ENCODE measurements at places on chromosomes 5 and 9.

DNA sequence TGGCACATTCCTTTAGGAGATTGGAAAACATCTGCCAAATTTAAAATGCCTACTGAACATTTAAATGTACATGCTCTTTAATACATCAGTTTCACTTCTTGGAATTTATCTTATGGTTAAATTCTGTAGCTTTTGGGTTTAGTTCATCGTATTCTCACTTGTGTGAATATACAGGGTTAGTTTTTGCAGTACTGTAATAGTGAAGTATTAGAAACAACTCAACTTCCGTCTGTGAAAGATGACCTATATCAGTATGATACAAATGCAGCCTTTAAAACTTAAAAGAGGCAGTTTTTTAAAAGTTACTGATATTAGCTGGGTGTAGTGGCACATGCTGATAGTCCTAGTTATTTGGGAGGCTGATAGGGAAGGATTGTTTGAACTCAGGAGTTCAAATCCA is 57.2 kb downstream of the CDC42SE2 start:
- no peak for DNase-seq
- H3K27ac ChIP-seq, result peak overlapping the region; percentile 51
- H3K36me3 ChIP-seq, result peaks cover 57% of the 10 kb centered on the region
- H3K27me3 ChIP-seq, result no peaks in the 10 kb centered on the region
- peaks cover 70% of the 10 kb centered on the region for H3K4me1 ChIP-seq

GRCh38 chr9:119257592-119257991 is 111.6 kb downstream of the BRINP1 start:
- no peaks in the 10 kb centered on the region for H3K36me3 ChIP-seq
- no peak for DNase-seq
- H3K4me1 ChIP-seq, result no peaks in the 10 kb centered on the region
- no peak overlapping the region for H3K4me3 ChIP-seq

DNA sequence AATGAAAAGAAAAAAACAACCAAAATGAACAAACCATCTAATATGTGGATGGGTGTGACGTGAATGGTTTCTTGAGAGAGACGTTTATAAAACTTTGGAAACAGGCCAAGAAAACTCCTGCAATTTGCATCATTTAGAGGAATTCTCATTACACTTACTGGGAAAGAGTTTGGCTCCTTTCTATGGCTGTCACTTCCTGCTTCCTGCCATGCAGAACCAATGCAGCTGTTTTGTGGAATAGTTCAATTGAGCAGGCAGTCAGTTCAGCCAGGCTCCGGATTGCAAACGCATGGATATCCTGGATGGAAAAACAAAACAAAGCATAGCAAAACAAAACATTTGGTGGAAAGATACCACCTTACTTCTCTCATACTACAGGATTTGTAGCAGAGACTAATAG is 36.6 kb downstream of the FAM114A2 start:
- no peak for DNase-seq
- H3K4me1 ChIP-seq, result no peaks in the 10 kb centered on the region
- H3K27ac ChIP-seq, result no peak overlapping the region
- no peak overlapping the region for H3K4me3 ChIP-seq

GRCh38 chr5:122705851-122706250 is 69.0 kb upstream of the SNX2 start:
- H3K36me3 ChIP-seq, result no peaks in the 10 kb centered on the region
- H3K27ac ChIP-seq, result no peak overlapping the region
- no peak for DNase-seq
- H3K4me1 ChIP-seq, result peaks cover 16% of the 10 kb centered on the region
- no peak overlapping the region for H3K4me3 ChIP-seq
- peaks cover 3% of the 10 kb centered on the region for H3K27me3 ChIP-seq

DNA sequence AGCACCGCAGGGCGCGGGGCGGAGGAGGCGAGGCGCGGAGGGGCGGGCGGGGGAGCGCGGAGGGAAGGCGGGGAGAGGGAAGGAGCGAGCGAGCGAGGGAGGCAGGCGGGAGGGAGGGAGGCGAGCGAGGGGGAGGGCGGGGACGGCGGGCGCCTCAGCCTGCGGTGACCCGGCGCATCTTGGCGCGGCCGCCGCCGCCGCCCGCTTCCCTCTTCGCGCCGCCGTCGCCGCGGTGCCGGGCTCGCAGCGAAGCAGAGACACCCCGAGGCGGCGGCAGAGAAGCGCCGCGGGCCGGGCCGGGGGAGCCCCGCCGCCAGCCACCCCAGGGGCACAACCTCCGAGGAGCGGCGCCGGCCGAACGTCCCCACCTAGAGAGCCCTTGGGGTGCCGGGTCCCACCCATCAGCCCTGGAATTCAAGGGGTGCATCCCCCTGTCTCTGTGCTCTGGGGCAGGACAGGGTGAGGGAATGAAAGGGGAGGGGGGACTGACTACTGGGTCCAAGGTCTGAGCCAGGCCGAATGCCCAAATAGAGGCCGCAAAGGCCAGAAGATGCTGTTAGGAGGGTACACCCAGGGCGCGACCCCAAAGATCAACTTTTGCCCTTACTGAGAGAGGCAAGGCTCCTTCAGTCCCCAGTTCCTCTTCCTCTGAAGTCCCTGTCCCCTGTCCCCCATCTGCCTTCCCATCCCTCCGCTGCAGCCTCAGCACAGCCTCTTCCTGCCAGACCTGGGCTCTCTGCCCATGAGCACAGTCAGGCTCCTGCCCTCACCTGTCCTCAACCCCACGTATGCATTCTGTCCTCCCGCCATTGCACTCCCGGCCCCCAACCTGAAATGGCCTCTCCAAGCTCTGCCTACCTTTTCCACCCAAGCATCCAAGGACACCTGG is at the start of gene ADAMTS2:
ADAMTS2 (minus strand) TSS at position 29 of the 889 bp plus-strand sequence. CDS start 133 bp downstream, outside the sequence.
- DNase-seq, result peak; percentile 7
- H3K4me3 ChIP-seq, result no peak within 1 kb of the TSS
- H3K27me3 ChIP-seq, result peaks cover 48% of the 10 kb centered on the region

DNA sequence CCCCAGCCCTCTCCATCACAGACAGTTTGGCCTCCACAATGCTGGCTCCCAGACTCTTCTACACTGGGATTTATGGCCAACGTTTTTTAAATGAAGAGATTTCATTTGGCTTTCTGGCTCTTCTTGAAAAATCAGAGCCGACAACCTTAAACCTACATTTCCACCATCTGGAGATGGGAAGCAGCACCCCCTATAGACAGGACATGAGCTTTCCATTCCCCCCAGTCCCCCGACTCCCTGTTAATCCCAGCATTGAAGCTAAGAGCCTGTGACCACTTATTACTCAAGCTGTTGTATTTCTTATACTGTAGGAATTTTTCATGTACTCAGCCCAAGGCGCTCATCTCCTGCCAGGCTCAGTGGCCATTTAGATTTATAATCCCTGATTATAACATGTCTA is 34.0 kb upstream of the AFAP1L1 start:
- H3K4me3 ChIP-seq, result no peak overlapping the region
- no peak overlapping the region for H3K27ac ChIP-seq
- DNase-seq, result no peak
- no peaks in the 10 kb centered on the region for H3K27me3 ChIP-seq
- H3K4me1 ChIP-seq, result peaks cover 22% of the 10 kb centered on the region

GRCh38 chr9:121826711-121827110 is 175.3 kb downstream of the DAB2IP start:
- H3K27ac ChIP-seq, result no peak overlapping the region
- no peak for DNase-seq
- H3K36me3 ChIP-seq, result no peaks in the 10 kb centered on the region
- H3K27me3 ChIP-seq, result no peaks in the 10 kb centered on the region
- H3K4me3 ChIP-seq, result no peak overlapping the region

GRCh38 chr5:172743112-172743959 is 27.7 kb downstream of the DUSP1 start:
- peak overlapping the region; percentile 0 for H3K27ac ChIP-seq
- peaks cover 7% of the 10 kb centered on the region for H3K4me1 ChIP-seq
- no peak overlapping the region for H3K4me3 ChIP-seq
- DNase-seq, result no peak

DNA sequence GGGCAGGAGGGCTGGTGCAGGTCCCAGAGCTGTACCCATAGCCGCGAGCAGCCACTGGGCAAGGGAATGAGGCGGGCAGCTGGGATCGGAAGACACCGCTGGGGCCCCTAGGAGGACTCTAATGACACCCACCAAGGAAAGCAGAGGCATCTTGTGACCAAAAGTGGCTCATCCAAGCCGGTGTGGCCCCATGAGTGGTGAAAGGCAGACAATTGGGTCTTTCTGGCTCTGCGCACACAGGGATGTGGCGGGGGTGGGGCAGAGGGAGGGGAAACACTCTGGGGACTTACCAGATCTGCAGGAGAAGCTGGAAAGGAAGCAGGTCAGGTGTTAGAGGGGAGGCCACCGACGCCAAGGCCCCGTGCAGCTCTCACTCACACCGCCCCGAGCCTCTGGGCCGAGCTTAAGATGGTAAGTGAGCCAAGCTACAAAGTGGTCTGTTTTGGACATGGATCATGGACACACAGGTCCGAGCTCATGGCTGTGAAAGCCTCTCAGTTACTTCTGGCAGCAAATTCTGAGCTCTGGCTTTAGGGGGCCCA is 42.3 kb upstream of the SARDH start:
- H3K4me1 ChIP-seq, result peaks cover 3% of the 10 kb centered on the region
- H3K4me3 ChIP-seq, result no peak overlapping the region
- H3K36me3 ChIP-seq, result peaks cover under 1% of the 10 kb centered on the region
- H3K27me3 ChIP-seq, result no peaks in the 10 kb centered on the region

- H3K27me3 ChIP-seq, result peaks cover 67% of the 10 kb centered on the region
- no peaks in the 10 kb centered on the region for H3K36me3 ChIP-seq
- peak; percentile 41 for DNase-seq
Observed at GRCh38 chr5:161546470-161547301, at the start of gene GABRB2. TSS of gene GABRB2 (minus strand) at chr5:161546725. CDS start at chr5:161546643, 82 bp downstream.

GRCh38 chr5:117829646-117830045 is 1158.7 kb downstream of the DTWD2 start:
- no peaks in the 10 kb centered on the region for H3K36me3 ChIP-seq
- no peaks in the 10 kb centered on the region for H3K27me3 ChIP-seq
- no peak overlapping the region for H3K4me3 ChIP-seq
- no peak for DNase-seq
- no peaks in the 10 kb centered on the region for H3K4me1 ChIP-seq
- H3K27ac ChIP-seq, result no peak overlapping the region

- H3K27me3 ChIP-seq, result peaks cover 45% of the 10 kb centered on the region
- DNase-seq, result no peak
- peaks cover 3% of the 10 kb centered on the region for H3K4me1 ChIP-seq
- H3K4me3 ChIP-seq, result no peak overlapping the region
- no peak overlapping the region for H3K27ac ChIP-seq
Observed at GRCh38 chr5:69498384-69498783, 5.8 kb downstream of the OCLN start.
